ENCODE measurements at places on chromosomes 3 and 15. TPM values are rescaled to one million over a fixed set of nuclear protein-coding genes. Genes with fewer than 3 reads are reported as not detected.

DNA sequence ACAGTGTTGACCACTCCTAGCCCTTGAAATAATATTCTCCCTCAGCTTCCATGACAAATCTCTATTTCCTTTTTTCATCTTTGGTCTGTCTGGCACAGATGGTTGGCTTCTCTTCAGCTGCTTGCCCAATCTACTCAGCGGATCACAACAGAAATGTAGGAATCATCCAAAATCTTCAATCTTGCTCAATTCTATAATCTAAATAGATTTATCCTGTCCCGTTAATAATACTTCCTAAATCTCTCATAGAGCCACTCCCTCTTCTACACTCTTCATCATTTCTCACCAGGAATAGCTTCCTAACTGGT, 3.8 kb downstream of the PEAK1 start:
- H3K36me3 ChIP-seq = no peaks in the 10 kb centered on the region
- no peak overlapping the region for H3K27ac ChIP-seq
- no peak overlapping the region for H3K4me3 ChIP-seq
- DNase-seq = no peak
- H3K4me1 ChIP-seq = peaks cover 10% of the 10 kb centered on the region

GRCh38 chr15:38651328-38652038, 86.9 kb upstream of the RASGRP1 start:
- peak overlapping the region; percentile 78 for H3K4me3 ChIP-seq
- no peaks in the 10 kb centered on the region for H3K27me3 ChIP-seq
- peak overlapping the region; percentile 81 for H3K27ac ChIP-seq
- DNase-seq = peak; percentile 30
- no peaks in the 10 kb centered on the region for H3K36me3 ChIP-seq
- H3K4me1 ChIP-seq = peaks cover 64% of the 10 kb centered on the region

GRCh38 chr15:50907601-50908208, 778 bp upstream of the AP4E1 start:
- peaks cover 10% of the 10 kb centered on the region for H3K36me3 ChIP-seq
- peaks cover 19% of the 10 kb centered on the region for H3K4me1 ChIP-seq
- peak overlapping the region; percentile 99 for H3K4me3 ChIP-seq
- peak overlapping the region; percentile 100 for H3K27ac ChIP-seq
- DNase-seq = peak; percentile 27

GRCh38 chr3:126537730-126538281, 13.9 kb downstream of the CHST13 start:
- no peak for DNase-seq
- no peaks in the 10 kb centered on the region for H3K27me3 ChIP-seq
- no peak overlapping the region for H3K27ac ChIP-seq
- H3K4me1 ChIP-seq = no peaks in the 10 kb centered on the region
- no peaks in the 10 kb centered on the region for H3K36me3 ChIP-seq

DNA sequence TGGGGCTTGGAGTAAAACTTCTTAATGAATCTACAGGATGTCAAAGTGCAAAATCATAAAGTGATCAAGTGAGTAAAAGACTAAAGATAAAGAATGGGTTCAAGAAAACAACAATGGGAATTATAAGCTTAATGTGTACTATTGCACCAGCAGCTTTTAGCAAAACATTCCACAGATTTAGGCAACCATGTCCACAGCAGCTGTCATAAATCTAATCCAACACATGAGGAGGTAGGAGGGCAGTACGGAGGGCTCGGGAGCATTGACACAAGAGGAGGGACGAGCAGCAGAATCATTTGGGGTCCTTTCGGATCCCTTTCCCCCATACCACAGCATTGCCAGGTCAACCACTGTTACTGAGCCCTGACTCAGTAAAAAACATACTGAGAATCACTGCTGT, 464.3 kb upstream of the WNT5A start:
- DNase-seq = no peak
- H3K27me3 ChIP-seq = no peaks in the 10 kb centered on the region
- H3K4me1 ChIP-seq = no peaks in the 10 kb centered on the region
- H3K36me3 ChIP-seq = no peaks in the 10 kb centered on the region
- no peak overlapping the region for H3K27ac ChIP-seq

- H3K4me3 ChIP-seq = no peak overlapping the region
- peaks cover 11% of the 10 kb centered on the region for H3K4me1 ChIP-seq
- H3K27me3 ChIP-seq = no peaks in the 10 kb centered on the region
- DNase-seq = peak; percentile 89
- no peak overlapping the region for H3K27ac ChIP-seq
Measured at GRCh38 chr15:99704444-99704838, 28.8 kb downstream of the LYSMD4 start.

DNA sequence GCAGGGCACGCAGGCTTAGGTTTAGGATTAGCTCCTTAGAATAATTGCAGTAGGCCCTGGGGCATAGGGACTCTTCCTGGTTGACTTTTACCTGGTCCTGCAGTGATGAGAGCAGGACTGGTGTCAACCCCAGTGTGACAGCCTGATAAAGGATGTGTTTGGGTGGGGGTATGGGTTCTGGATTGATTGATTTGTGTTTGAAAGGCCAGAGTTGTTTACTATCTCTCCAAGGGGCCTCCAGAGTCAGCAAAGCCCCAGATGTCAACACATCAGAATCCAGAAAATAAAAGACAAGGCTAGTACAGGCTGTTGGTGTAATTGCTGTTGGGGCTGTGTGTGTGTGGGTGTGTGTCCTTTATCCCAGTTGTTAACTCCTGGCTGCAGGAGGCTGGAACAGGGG, 122.3 kb downstream of the CHRNA7 start:
- no peaks in the 10 kb centered on the region for H3K27me3 ChIP-seq
- H3K4me3 ChIP-seq = no peak overlapping the region
- H3K36me3 ChIP-seq = no peaks in the 10 kb centered on the region
- H3K4me1 ChIP-seq = no peaks in the 10 kb centered on the region

Gene BSN
- total RNA-seq = 0.12 TPM

Gene ST8SIA2
- total RNA-seq = not detected

Gene PAQR5
- total RNA-seq = not detected

DNA sequence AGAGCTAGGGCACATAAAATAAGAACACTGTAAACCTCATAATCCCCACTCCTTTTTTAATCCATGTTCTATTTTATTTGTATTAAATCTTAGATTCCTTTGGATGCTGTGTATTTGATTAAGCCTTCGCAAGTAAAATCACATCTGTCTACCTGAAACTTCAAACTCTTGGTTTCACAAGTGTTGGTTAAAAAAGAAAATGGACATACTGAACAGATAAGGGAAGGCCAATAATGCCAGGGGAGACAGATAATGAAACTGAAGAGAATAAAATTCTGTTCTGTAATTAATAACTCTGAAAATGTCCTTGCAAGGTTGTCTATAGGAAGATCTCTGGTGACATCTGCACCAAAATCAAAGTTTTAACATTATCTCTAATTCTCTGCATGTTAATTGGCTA, 114.2 kb downstream of the ULK4 start:
- H3K4me3 ChIP-seq = no peak overlapping the region
- H3K36me3 ChIP-seq = no peaks in the 10 kb centered on the region
- no peaks in the 10 kb centered on the region for H3K4me1 ChIP-seq
- no peaks in the 10 kb centered on the region for H3K27me3 ChIP-seq
- H3K27ac ChIP-seq = no peak overlapping the region

DNA sequence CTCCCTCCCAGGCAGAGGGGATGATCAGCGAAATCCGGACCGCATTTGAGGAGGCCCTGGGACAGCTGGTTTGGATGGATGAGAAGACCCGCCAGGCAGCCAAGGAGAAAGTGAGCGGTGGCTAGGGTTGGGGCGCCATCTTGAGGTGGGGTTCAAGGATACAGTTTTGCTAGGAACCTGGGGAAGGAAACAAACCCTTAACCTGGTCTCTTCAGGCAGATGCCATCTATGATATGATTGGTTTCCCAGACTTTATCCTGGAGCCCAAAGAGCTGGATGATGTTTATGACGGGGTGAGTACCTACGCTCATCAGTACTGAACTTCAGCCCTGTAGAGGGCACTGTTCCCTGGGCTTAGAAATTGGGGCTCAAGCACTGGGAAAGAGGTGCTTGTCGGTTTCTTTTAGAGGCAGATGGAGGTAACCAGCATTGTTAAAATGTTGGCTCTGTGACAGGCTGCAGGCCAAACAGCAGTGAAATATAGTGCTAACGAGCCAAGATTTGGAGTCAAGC, 9.6 kb upstream of the PSMD2 start:
- H3K4me1 ChIP-seq = no peaks in the 10 kb centered on the region
- no peak overlapping the region for H3K4me3 ChIP-seq
- no peak overlapping the region for H3K27ac ChIP-seq
- peak; percentile 30 for DNase-seq
- H3K36me3 ChIP-seq = no peaks in the 10 kb centered on the region

GRCh38 chr3:81442758-81443456, 318.5 kb downstream of the GBE1 start:
- no peaks in the 10 kb centered on the region for H3K4me1 ChIP-seq
- H3K4me3 ChIP-seq = no peak overlapping the region
- no peaks in the 10 kb centered on the region for H3K36me3 ChIP-seq
- H3K27ac ChIP-seq = no peak overlapping the region

DNA sequence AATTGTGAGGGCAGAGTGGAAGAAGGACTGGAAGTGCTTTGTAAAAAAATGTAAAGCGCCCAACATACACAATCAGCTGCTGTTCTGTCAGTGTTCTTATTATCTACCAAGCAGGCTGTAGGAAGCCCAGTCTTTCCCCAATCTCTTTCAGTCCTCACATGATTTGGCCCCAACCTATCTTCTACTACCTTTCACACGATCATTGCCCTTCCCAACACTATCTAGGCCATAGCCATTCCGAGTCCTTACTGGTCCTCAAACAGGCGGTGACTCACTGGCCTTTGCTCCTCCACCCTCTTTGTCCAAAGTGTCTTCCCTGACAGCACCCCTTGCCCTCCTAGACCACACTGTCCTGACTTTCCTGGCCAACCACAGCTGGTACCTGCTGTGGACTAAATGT, 861 bp upstream of the RFT1 start:
- no peaks in the 10 kb centered on the region for H3K36me3 ChIP-seq
- peaks cover 19% of the 10 kb centered on the region for H3K4me1 ChIP-seq
- H3K27me3 ChIP-seq = no peaks in the 10 kb centered on the region
- H3K27ac ChIP-seq = peak overlapping the region; percentile 88
- peak overlapping the region; percentile 90 for H3K4me3 ChIP-seq

Gene SLC6A11
- total RNA-seq = not detected

- H3K4me3 ChIP-seq = no peak overlapping the region
- no peaks in the 10 kb centered on the region for H3K4me1 ChIP-seq
- no peak overlapping the region for H3K27ac ChIP-seq
Measured at GRCh38 chr3:167066977-167067786, 312.9 kb downstream of the ZBBX start.

DNA sequence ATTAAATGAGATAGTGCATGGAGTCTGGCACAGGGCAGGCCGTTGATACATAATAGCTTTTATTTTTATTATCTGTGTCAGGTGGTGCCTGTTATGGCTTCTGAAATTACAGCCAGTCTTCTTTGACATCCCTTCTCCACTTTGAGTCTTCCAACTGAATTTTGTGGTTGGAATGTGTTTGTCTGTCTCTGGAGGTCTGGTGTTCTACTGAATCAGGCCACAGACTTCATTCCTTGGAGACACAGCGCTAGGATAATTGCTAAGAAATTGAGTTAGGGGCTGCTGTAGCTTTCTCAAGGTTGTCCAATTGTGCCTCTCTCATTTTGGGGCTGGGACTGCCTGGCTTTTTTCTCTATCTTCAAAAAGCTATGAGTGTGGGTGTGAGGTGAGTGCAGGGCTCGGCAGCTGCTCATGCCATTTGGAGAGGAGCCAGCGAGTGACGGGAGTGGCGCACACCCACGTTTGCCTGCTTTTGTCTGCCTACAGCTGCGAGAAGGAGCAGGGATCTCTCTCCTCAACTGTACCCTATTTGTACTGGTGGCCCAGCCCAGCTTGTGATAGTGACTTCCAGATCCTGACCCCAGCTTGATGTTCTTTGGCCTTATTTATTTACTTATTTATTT, 49.8 kb upstream of the SYN2 start:
- H3K27ac ChIP-seq = no peak overlapping the region
- no peak for DNase-seq
- no peaks in the 10 kb centered on the region for H3K4me1 ChIP-seq
- H3K36me3 ChIP-seq = no peaks in the 10 kb centered on the region

- no peak overlapping the region for H3K27ac ChIP-seq
- H3K4me1 ChIP-seq = no peaks in the 10 kb centered on the region
- no peak overlapping the region for H3K4me3 ChIP-seq
- no peaks in the 10 kb centered on the region for H3K36me3 ChIP-seq
- no peaks in the 10 kb centered on the region for H3K27me3 ChIP-seq
- no peak for DNase-seq
Measured at GRCh38 chr3:81886081-81886480, 124.6 kb upstream of the GBE1 start.

Gene PIGB
- total RNA-seq = 38.5 TPM

DNA sequence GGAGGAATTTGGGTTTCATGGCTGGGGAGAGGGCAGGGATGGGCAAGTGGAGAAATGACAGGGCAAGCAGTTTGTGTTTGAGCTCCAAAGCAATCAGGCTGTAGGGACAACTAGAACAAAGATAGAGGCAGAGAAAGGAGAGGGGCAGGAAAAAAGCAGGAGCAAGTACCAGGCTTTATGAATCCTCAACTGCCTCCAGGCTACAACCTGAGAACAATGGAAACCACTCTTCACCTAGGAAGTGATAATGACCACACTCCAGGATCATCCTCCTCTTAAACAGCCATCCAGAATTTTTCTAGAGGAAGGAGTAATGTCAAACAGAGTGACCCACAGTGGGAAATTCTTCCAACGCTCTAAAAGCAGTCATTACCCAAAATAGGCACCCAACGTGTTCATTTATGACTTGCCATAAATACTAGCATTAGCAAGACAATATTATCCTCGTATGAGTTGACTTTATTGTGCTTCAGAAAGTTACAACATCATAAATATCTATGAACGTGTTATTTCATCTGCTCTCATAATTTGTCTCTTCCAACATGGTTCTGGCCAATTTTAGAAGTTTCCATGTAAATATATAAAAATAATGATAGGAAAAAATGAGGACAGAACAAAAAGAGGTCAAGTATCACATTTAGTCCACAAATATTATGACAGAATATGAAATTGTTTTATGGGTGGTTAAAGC, 50.5 kb downstream of the TNFAIP8L3 start:
- H3K4me1 ChIP-seq = no peaks in the 10 kb centered on the region
- no peaks in the 10 kb centered on the region for H3K27me3 ChIP-seq
- H3K4me3 ChIP-seq = no peak overlapping the region
- DNase-seq = no peak

GRCh38 chr15:35448294-35448693, 97.7 kb downstream of the DPH6 start:
- H3K27me3 ChIP-seq = no peaks in the 10 kb centered on the region
- DNase-seq = no peak
- H3K36me3 ChIP-seq = peaks cover 4% of the 10 kb centered on the region
- no peak overlapping the region for H3K4me3 ChIP-seq

DNA sequence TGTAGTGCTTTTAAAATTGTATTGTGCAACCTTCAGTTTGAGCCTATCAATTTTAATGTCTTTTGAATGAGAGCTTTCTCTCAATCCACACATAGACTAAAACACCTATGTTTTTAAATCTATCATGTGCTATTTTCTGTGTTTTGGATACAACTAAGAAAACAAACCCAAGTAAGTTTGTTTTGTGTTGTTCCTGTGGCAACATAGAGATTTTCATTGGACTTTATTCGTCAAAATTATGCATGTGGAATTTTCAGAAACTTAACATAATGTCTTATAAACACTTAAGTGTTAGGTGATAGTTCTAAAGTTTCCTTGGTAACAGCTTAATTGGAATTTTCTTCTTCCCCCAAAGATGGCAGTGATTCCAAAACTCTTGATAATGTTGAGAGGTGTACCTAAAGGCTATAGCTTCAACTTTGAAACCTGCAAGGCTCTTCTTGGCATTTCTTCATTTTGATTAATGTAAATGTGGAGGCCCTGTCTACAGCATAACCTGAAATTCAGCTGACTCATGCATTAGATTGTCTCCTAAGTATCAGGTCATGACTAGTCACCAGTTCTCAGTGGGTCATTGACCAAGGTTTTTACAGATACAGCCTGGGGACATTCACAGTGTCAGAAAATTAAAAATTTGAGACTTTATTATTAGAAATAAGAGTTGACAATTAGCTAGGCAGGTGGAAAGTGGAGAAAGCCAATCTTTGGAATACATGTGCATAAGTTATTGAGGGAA, 44.4 kb downstream of the COL6A5 start:
- DNase-seq = no peak
- H3K36me3 ChIP-seq = no peaks in the 10 kb centered on the region
- H3K4me3 ChIP-seq = no peak overlapping the region
- peaks cover 1% of the 10 kb centered on the region for H3K27me3 ChIP-seq

Measured in CD4-positive, CD25-positive, alpha-beta regulatory T cell (primary cell).